ENCODE measurements at places on chromosomes 12 and 14.

- peak; percentile 8 for DNase-seq
These were observed 109.9 kb downstream of the NAV3 start for GRCh38 chr12:77940567-77940966.

GRCh38 chr12:54398995-54399793 is 14.7 kb upstream of the ZNF385A start:
- DNase-seq, result peak; percentile 27

- no peak for DNase-seq
These were observed 22.6 kb downstream of the INSM2 start for GRCh38 chr14:35556548-35556947.

DNA sequence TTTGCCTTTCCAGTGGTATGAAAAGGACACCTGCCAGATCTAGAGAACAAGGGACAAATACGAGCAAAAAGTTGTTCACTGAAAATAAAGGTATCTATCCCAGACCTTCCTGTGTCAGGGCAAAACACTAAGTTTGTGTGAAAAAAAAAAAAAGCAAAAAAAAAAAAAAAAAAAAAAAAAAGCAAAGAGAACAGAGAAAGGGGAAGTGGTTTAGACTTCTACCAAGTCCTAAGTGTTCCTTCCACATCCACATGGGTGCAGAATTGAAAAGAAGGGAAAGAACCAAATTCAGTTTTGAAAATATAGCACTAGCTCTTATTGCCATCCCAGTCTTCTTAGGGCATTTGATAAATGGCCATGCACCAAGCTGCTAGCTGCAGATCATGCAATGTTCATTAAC is 41.7 kb downstream of the ZCRB1 start:
- no peak for DNase-seq

DNA sequence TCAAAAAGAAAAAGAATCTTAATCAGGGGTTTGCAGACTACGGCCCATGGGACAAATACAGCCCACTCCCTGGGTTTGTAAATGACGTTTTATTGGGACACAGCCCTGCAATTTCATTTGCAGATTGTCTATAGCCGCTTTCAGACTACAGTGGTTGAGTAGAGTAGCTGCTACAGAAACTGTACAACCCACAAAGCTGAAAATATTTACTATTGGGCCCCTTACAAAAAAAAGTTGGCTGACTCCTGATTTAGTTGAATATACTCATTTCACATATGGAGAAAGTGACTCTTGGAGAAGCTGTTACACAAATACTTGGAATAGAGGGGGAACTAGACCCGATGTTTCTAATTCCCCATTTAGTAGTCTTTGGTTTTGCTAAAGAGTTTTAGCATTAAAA is 162.5 kb upstream of the NOS1 start:
- DNase-seq, result no peak

GRCh38 chr14:75016815-75017214 is 14.1 kb downstream of the EIF2B2 start:
- DNase-seq, result no peak

DNA sequence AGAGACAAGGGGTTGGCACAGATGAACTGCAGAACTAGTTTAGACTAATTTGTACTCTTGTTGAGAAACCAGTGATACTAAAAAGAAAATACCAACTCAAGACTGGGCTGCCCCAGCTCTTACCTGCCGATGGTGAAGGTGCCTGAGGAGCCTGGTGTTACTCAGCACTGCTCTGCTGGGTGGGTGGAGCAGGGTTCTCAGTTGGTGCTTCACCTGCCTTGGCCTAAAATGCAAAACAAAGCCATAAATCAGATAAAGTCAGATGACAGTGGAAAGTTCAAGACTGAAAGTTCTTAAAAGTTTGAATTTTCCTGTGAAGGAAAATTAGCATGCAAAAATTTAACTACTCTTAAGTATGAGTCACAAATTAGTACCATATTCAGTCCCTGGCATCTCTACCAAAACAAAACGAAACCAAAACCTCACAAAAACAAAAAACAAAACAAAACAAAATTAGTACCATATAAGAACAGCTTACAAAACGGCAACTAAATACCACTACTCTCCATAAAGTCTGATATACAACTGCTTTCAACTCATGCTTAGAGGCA is 21.9 kb downstream of the YBX3 start:
- DNase-seq, result no peak

Measured in epithelial cell of prostate (primary cell).